ENCODE measurements at places on chromosomes 11 and 22. TPM values are rescaled to one million over a fixed set of nuclear protein-coding genes. Genes with fewer than 3 reads are reported as not detected.
A peak's percentile ranks its signal among the peaks of the same experiment; 100 is the strongest.

GRCh38 chr11:31240340-31240904 is 129.1 kb downstream of the DCDC1 start:
- H3K4me1 ChIP-seq: no peaks in the 10 kb centered on the region
- no peak overlapping the region for H3K4me3 ChIP-seq
- DNase-seq: peak; percentile 9
- no peaks in the 10 kb centered on the region for H3K27me3 ChIP-seq
- H3K36me3 ChIP-seq: no peaks in the 10 kb centered on the region
- no peak overlapping the region for H3K27ac ChIP-seq

DNA sequence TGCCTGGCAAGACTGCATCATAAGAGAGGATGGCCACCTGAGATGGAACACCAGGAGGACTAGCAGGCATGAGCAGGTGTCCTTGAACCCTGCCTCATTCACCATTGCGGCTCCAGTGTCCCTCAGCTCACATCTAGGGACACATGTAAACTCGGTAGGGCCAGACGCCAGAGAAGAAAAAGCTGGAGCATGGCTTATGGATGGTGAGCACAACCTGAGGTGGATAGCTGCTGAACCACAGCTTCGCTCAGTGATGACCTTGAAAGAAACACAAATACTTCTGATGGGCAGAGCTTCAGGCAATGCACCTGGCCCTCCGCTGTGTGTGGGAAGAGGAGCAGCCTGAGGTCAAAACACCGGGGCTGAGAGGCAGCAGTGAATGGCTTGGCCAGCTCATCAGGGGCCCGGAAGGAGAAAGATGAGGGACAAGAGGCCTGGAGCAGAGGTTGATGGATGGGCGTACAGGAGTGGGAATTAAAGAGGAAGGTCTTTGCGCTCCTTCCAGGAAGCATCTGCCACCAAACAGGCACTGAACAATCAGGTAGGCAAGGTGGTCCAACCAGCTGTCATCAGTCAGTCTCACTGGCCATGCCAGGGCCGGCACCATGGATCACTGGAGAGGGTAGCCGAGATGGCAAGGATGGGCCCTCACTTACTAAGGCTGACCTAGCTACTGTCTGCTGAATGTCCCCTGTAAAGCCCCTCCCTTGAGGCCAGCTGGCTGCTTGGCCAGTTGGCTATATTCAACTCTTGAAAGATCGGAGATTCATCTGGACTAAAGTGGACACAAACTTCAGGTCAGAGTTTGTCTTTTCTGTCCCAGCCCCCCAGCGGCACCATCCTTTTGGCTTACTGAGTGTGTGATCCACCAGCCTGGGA is 89.7 kb downstream of the MYEOV start:
- no peaks in the 10 kb centered on the region for H3K4me1 ChIP-seq
- no peaks in the 10 kb centered on the region for H3K27me3 ChIP-seq
- no peaks in the 10 kb centered on the region for H3K36me3 ChIP-seq
- H3K4me3 ChIP-seq: no peak overlapping the region

GRCh38 chr11:47863189-47863897 is 15.2 kb upstream of the NUP160 start:
- H3K27me3 ChIP-seq: no peaks in the 10 kb centered on the region
- H3K36me3 ChIP-seq: no peaks in the 10 kb centered on the region
- H3K4me1 ChIP-seq: no peaks in the 10 kb centered on the region
- H3K27ac ChIP-seq: peak overlapping the region; percentile 69
- no peak overlapping the region for H3K4me3 ChIP-seq

The WNT7B gene
- not detected for polyA plus RNA-seq

The PRCP gene
- 42.0 TPM for polyA plus RNA-seq

- H3K4me1 ChIP-seq: no peaks in the 10 kb centered on the region
- DNase-seq: no peak
- peaks cover 48% of the 10 kb centered on the region for H3K27me3 ChIP-seq
- no peak overlapping the region for H3K4me3 ChIP-seq
- H3K36me3 ChIP-seq: no peaks in the 10 kb centered on the region
Observed at GRCh38 chr11:69828971-69829344, 9.7 kb upstream of the FGF3 start.
